PC-3 (cell line): ENCODE measurements at places on chromosomes 11 and 22.
A peak's percentile ranks its signal among the peaks of the same experiment; 100 is the strongest.

- no peak for DNase-seq
Observed at GRCh38 chr11:75504501-75504900, 21.2 kb downstream of the GDPD5 start.

DNA sequence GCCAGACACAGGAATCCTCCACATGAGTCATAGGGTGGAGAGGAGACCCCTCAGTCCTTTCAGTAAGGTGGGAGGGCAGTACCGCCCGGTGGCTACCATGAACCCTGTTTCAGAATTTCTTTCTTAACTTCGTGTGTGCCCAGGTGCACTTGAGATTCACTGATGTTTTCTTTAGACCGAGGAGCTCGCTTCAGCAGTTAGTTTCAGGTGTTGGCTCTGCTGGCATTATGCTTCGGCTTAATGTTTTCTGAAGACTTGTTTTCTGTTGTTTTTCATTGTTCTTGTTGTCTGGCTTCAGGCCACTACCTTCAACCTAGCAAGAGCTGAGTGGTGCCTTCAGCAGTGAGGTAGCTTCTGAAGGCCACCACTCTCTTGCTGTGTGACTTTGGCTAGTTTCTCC is 71.5 kb downstream of the BMAL1 start:
- DNase-seq: no peak

DNA sequence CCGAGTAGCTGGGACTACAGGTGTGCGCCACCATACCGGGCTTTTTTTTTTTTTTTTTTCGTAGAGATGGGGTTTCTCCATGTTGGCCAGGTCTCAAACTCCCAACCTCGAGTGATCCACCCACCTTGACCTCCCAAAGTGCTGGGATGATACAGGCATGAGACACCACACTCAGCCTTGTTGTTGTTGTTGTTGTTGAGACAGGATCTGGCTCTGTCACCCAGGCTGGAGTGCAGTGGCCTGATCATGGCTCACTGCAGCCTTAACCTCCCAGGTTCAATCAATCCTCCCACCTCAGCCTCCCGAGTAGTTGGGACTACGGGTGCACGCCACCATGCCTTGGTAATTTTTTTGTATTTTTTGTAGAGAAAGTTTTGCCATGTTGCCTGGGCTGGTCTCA is 23.4 kb upstream of the CLDN5 start:
- DNase-seq: no peak

GRCh38 chr11:95147364-95147905 is 57.8 kb downstream of the ENDOD1 start:
- DNase-seq: peak; percentile 94
